Cardiac fibroblast (primary cell): ENCODE measurements at places on chromosomes 3 and 15.

- DNase-seq, result no peak
Observed at GRCh38 chr15:98523912-98524662, 124.3 kb upstream of the IGF1R start.

DNA sequence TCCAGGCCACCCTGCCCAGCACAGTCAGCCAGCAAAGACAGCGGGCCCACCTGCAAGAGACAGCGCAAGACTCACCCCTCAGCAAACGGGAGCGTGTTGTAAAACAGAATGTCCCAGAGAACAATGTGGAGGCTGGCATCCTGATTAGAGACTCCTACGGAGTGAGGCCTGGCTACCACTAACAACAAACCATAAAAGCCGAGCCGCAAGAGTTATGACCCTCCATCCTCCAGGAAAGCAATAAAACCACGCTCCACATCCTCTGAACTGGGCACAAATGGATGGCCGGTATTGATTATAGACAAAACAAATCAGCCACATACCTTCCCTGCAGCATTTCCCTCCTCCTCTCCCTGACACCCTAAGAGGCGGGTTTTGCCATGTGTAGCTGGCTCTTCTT, 75.8 kb upstream of the LIPC start:
- DNase-seq, result no peak

DNA sequence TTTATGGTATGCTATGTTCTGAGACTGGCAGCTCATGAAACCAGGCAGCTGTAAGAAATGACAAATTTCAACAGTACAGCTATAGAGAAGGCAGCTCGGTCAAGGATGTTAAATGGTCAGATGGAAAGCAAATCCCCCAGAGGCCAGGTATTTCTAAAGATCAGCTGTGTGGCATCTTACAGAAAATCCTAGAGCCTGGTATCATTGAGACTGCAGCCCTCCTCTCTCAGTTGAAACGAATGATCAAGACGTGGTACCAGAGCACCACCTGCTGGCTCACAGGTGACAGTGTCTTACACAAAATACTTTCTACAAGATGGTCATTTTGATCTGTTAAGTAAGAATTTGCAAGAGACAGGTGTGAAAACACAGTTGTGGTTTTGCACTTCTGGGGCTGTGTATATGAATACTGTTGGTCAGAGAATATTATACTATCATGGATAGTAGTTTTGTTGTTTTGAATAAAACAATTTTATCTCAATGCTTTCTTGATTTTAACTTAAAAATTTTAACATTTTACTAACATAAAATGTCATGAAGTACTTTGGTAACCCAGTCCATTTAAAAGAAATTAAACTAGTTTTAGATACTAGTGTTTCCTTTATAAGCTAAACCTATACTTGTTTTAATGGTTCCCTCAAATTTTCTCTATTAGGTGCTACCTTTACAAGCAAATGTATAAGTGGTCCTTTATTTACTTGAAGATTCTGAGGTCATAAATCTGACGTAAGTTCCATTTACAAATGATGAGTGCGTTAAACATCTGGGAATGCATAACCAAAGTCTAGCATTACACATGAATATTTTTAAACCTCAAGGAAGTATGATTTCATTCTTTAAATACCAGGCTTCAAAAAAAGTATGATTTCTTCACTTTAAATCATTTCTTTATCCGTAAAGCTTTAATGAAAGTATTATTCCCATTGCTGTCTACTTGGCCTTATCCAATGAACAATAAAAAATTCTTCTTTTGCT, 121.8 kb downstream of the PDZRN3 start:
- peak; percentile 90 for DNase-seq

GRCh38 chr3:196093317-196094111, 11.6 kb upstream of the TFRC start:
- DNase-seq, result peak; percentile 62

GRCh38 chr3:136602818-136603217, 149.4 kb downstream of the STAG1 start:
- DNase-seq, result no peak

GRCh38 chr3:98902351-98902740, 851 bp upstream of the DCBLD2 start:
- no peak for DNase-seq

DNA sequence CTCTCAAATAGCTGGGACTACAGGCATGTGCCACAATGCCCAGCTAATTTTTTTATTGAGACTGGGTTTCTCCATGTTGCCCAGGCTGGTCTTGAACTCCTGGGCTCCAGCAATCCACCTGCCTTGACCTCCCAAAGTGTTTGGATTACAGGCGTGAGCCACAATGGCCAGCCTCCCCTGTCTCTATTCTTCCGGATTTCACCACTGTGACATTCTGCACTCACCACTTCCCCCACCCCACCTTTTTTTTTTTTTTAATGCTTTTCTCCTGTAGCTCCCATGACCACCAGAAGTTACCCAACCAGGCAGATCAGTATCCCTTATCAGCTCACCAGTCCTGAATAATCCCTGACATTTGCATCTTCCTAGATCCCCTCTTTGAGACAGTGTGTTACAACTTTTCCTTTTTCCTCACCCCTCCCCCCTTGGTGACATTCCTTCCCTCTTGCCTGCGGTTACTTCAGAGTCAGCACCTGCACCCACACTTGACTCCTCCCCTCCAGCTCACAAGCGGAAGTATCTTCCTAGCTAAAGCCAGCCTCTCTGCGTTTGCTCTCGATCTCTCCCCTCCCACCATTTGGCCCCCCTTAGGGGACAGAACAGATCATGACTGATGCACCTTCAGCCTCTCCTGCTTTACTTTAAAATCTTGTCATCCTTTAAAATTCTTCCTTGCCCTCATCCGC, 13.5 kb upstream of the ZNF592 start:
- DNase-seq, result peak; percentile 21

DNA sequence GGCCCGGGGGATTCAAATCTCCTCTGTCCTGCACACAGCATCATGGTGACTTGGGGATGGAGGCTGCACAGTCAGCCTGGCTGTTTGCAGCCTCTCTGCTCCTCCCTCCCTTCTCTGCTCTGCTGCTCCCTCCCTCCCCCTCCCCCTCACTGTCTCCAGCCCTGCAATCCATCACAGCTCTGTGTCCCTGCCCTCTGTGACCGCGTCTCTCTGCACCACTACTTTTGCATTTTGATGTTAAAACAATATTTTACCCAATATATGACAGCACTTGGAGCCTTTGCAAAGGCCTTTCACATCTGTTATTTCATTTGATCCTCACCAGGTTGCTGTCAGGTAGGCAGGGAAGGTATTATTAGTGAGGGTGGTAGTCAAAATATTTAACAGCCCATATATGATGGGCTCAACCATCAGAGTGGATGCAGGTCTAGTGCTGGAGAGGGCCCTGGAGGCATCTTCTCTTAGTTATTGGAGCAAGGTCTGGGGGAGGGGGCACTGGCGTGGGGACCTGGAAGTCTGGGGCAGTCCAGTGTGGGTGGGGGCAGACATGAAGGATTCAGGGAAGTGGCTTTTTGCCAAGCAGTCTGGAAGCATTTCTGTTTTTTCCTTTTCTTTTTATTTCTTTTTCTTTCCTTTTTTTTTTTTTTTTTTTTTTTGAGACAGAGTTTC, 16.3 kb upstream of the VPS8 start:
- no peak for DNase-seq

DNA sequence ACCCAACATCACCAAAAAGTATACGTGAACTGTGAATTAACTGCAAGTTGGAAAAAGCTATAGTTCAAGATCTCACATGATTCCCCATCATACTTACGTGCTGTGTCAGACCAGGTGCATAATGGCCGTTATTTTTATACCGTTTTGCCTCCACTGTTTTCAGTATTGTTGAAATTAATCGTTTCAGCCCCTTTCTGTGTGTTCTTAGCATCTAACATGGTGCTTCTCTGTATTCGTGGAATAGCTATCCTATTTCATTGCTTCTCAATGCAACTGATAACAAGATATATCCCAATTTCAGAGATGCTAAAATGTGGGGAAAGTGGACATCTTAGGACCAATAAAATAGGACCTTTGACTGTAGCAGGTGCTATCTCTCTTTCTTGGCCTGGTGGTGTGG, 13.7 kb downstream of the CA12 start:
- no peak for DNase-seq

DNA sequence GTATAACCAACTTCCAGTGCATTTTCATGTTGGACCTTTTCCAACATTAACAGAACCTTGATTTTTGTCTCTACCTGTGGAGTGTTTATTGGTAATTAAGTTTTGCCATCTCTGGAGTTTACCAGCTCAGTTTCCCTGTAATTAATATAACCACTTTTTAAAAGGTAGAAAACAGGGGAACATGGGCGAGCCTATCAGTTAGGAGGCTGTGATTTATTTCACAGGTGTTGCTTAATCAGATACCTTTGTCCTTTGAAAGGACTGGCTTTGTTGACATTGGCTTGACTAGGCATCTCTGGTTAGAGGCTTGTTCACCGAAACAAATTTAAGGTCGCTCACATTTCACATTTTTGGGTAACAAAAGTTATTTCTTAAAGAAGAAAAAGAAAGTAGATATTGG, 622 bp downstream of the NAALADL2 start:
- no peak for DNase-seq

DNA sequence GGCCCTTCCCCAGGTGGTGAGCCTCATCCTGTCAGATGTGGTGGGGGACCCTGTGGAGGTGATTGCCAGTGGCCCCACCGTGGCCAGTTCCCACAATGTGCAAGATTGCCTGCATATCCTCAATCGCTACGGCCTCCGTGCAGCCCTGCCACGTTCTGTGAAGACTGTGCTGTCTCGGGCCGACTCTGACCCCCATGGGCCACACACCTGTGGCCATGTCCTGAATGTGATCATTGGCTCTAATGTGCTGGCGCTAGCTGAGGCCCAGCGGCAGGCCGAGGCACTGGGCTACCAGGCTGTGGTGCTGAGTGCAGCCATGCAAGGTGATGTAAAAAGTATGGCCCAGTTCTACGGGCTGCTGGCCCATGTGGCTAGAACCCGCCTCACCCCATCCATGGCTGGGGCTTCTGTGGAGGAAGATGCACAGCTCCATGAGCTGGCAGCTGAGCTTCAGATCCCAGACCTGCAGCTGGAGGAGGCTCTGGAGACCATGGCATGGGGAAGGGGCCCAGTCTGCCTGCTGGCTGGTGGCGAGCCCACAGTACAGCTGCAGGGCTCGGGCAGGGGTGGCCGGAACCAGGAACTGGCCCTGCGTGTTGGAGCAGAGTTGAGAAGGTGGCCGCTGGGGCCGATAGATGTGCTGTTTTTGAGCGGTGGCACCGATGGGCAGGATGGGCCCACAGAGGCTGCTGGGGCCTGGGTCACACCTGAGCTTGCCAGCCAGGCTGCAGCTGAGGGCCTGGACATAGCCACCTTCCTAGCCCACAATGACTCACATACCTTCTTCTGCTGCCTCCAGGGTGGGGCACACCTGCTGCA, 4.8 kb downstream of the GLYCTK start:
- no peak for DNase-seq

- DNase-seq, result no peak
Observed at GRCh38 chr3:119025171-119025795, 9.4 kb downstream of the IGSF11 start.

DNA sequence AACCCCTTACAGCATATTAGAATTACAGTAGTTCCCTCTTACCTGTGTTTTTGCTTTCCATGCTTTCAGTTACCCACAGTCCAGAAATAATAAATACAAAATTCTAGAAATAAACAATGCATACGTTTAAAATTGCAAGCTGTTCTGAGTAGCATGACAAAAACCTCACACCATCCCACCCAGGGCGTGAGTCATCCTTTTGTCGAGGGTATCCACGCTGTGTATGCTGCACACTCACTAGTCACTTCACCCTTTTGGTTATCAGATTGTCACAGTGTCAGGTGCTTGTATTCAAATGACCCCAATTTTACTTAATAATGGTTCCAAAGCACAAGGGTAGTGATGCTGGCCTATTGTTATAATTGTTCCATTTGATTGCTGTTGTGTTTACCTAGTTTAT, 72.5 kb upstream of the P3H2 start:
- DNase-seq, result no peak

DNA sequence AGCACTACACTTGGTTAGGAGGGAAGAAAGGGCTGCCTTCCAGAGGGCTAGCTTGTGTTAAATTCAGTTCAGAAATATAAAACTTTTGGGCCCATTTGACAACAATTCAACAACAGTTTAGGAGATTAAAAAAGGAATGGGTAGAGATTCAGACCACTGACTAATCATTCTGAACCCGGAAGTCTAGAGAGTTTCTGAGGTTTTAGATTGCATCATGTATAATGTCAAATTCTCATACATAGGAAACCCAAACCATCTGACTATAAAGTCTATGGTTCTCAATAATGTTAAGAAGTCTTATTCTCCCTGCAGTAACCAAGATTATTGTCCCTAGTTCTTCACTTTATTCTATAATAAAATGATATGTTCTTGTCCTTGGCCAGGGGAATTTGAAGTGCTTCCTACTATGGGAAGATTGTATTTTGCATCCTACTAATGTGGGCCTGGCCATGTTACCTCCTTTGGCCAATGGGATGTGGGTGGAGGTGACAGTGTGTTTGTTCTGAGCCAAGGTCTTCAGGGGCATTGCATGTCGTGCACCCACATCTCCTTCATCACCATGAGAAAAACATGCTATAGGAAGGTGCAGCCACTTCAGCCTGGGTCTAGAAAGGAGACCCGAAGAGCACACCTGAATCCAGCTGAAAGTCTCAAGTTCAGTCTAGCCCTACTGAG, 66.4 kb upstream of the CCNL1 start:
- peak; percentile 42 for DNase-seq

- peak; percentile 77 for DNase-seq
Observed at GRCh38 chr3:38039101-38039898, at the start of gene DLEC1. DLEC1 (plus strand) TSS chr3:38039208; CDS start chr3:38039226, 18 bp downstream.

GRCh38 chr3:13477943-13478342, 2.2 kb upstream of the HDAC11 start:
- no peak for DNase-seq

- no peak for DNase-seq
Observed at GRCh38 chr3:97389936-97390335, 374.6 kb upstream of the ARL6 start.

DNA sequence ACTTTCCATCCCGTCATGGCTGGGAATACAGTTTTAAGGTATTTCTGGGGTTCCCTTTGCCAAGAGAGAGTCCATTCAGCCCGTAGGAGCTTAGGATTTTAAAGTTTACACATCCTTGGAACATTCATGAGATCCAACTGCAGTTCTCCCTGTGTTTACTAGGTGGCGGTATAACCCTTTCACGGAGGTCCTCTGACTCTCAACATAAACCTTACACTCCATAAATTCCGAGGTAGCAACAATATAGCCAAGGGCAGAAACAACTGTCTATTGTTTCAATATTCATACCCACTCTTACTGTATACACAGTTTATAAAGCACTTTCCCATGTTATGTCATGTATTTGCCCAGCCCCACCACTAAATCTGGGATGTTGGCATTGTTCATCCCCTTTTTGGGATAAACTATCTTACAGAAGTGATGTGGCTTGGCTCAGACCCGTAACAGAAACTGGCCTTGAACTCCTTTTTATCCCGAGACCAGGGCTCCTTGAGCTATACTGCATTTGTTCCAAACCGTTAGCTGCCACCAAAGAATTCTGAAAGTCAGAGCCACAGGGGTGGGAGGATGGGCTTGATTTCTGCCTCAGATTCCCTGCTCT, 69.2 kb upstream of the COL6A5 start:
- peak; percentile 79 for DNase-seq

DNA sequence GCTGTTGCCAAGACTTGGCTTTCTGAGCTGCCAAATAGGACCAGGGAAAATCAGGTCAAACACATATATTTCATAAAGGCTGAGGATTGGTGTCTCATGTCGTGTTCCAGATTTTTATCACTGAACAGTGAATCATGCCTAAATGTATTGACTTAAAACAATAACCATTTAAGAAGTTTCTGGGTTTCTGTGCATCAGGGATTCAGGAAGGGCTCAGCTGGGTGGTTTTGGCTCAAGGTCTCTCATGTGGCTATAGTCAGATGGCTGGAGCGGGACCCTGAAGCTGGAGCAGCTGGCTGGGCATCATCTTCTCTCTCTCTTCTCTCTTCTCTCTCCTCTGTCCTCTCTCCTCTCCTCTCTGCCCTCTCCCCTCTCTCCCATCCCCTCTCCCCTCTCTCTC, 10.7 kb upstream of the RFTN1 start:
- DNase-seq, result no peak
